Stimulated activated CD8-positive, alpha-beta memory T cell treated with anti-CD3 and anti-CD28 coated beads, Interleukin-7, amount 100 ng/mL, for 1 hour (primary cell): ENCODE measurements at places on chromosomes 3 and 15.

- DNase-seq, result peak; percentile 79
Measured at GRCh38 chr15:75023181-75023871, at the start of gene PPCDC. Gene PPCDC (plus strand): TSS chr15:75023590. CDS start chr15:75028319, 4,729 bp downstream.

DNA sequence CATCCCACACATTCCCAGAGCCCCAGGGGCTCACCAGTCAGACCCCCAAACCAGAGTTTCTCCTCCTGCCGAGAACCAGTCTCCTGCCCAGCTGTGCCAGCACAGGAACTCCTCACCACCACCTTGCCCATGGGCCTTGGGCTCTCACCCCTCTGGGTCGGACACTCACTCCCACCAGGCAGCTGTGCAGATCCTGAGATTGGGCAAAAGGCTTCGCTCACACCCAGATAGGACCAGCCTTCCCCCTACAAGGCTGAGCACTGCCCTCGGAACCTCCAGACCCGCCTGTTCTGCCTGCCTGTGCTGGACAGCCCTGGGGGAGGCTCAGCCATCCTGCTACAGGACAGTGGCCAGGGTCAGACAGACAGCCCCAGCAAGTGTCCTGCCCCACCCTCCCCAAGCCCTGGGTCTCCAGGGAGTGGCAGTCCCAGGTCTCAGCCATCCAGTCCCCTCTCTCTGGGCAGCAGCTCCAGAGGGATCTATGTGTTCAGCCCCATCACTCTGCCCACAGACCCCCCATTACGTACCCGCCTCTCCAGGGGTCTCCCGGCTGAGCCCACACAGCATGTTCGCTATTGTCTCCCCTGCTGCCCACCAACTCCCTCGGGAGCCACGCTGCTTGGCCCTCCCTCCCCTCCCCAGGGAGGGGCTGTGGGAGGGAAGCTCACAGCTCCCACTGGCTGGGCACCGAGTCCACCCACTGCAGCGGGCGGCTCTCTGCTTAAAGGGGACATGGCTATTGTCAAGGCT, at the start of gene GRIP2:
Gene GRIP2, minus strand, starts transcription at position 601 of the 750 bp plus-strand sequence. Its CDS starts 34 bp downstream, at position 567.
- no peak for DNase-seq

DNA sequence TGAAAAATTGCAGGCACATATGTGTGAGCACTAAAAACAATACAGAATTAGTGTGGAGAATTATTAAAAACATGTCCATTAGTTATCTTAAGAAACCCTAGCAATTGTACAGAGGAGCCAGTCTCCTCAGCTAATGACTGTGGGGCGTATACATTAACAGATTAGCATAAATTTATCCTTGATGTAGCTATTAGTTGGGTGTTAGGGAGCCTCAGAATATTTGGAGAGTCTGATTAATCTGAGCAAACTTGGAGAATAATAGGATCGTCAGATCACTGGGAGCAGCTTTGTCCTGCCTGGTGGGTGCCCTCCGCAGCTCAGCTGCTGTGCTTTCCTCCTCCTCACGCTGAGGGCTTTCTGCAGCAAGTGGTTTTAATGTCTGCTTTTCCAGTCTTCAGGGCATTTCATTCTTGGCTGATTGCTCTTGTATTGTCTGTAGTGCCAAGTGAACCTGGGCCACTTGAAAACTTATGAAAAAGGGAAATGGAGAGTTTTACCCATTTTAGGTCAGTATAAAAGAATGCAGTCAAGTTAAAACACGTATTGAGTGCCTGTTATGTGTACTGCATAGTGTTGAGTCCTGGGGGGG, 417.4 kb upstream of the SEMA6D start:
- DNase-seq, result no peak

GRCh38 chr15:73872346-73872745, 1.0 kb upstream of the TBC1D21 start:
- no peak for DNase-seq

GRCh38 chr3:101646726-101647125, 30.2 kb downstream of the ZBTB11 start:
- no peak for DNase-seq

GRCh38 chr3:55616803-55617202, 129.7 kb upstream of the WNT5A start:
- DNase-seq, result no peak

GRCh38 chr3:163175970-163176369, 1679.4 kb downstream of the OTOL1 start:
- no peak for DNase-seq

DNA sequence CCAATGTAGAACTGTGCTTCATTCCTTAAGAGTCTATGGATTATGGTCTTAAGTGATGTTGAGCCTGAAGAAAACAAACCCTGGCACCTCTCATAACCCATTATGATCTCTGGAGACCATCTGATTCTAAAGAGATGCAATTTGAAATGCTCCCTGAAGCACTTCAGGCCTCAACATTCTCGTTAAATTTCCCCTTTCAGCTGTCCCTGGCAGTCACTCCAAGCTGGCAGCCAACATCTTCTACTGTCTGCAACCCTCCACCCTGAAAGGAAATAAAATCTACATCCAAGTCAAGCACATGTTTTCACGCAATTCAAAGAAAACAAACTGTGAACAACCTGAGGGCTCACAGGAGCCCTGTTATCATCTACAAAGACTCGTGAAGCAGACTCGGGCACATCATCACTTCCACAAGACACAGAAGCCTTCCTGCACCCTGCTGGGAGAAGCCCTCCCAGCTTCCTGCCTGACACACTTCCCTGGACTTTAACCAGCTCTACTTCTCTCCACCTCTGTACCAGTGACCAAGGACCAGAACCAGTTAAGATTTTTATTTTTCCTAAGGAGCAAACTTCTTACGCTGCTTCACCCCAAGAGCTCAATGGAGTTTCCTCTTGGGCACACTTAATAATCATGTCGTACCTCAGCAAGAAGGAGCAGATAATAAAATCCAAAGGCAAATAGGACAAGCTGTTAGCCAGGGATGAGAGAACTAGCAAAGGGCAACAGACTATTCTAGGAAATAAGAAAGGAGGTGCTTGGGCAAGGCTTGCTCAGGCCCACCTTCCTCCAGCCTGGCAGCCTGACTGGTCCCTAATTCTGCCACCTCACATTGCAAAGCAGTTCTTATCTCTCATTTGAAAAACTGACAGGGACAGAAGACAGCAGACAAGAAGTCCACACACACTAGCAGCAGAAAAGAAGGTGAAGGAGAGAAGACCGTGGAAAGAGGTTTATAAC, 67.1 kb downstream of the MAGI1 start:
- no peak for DNase-seq

GRCh38 chr3:147544290-147544689, 135.1 kb downstream of the ZIC1 start:
- no peak for DNase-seq

- no peak for DNase-seq
Measured at GRCh38 chr3:40851836-40852235, 327.1 kb downstream of the ZNF621 start.

DNA sequence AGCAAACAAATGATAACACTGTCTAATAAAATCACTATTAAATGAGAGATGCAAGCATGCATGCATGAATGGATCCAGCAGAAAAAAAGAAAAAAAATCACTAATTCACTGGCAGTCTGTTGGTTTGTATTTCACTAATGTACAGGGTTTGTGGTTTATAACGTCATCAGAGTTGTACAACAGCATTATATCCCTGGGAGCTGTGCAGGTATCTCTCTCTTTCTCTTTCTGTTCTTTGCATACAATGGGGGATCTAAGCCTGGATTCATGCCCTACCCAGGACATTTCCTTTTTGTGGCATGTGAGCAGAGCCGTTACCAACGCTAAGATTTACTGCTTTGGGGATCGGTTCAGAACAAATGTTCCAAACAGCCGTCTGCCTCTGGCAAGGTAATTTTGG, 229.5 kb downstream of the SOX2 start:
- DNase-seq, result no peak

DNA sequence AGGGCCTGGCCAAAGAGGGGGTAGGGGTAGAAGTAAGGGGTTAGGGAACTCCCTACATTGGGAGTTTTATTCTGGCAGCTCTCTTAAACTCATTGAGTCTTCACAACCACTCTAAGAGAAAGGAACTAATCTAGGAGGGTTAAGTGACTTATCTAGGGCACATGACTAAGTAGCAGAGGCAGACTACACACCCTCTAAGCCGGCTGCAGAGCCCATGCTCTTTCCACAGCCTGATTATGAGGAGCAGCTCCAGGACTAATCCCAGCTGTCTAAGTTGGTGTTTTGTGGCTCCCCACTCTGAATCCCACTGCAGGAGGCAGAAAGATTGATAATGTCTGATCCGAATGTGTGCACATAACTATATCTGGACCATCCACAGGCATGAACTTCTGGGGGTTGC, 374.6 kb downstream of the EPHB1 start:
- no peak for DNase-seq

- no peak for DNase-seq
Measured at GRCh38 chr3:30206051-30206450, 400.4 kb upstream of the TGFBR2 start.

GRCh38 chr15:84731774-84732173, 15.8 kb upstream of the SEC11A start:
- no peak for DNase-seq

DNA sequence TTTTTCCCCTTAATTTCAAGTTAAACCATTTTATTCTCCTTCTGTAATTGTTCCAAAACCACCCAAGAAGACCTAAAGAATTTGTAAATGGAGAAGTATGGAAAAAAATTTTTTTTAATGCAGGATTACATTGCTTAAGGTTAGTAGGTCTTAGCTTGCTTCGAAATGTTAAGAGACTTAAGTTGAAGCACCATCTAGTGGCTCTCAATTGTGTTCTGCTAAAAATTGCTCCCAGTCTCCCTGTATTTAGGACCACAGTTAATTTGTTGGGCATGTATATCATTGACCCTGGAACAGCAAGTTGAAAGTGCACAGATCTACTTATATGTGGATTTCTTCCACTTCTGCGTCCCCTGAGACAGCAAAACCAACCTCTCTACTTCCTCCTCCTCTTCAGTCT, 32.4 kb downstream of the CD200R1L start:
- DNase-seq, result no peak

- no peak for DNase-seq
Measured at GRCh38 chr3:127171721-127172120, 21.2 kb upstream of the PRR23E start.

- no peak for DNase-seq
Measured at GRCh38 chr3:30614943-30615342, 8.5 kb downstream of the TGFBR2 start.

DNA sequence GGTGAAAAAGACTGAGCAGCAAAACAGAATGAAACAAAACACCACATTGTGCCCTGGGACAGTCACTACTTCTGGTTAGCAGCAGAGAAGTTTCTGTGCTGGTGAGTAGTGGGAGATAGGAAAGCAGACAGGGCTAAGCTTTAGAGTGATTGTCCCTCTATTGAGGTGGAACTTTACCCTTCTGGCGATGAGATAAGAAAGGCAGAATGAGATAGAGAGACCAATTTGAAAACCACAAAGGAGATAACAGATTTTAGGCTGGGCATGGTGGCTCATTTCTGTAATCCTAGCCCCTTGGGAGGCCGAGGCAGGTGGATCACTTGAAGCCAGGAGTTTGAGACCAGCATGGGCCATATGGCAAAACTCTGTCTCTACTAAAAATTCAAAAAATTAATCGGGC, 208.5 kb downstream of the TBL1XR1 start:
- DNase-seq, result no peak

DNA sequence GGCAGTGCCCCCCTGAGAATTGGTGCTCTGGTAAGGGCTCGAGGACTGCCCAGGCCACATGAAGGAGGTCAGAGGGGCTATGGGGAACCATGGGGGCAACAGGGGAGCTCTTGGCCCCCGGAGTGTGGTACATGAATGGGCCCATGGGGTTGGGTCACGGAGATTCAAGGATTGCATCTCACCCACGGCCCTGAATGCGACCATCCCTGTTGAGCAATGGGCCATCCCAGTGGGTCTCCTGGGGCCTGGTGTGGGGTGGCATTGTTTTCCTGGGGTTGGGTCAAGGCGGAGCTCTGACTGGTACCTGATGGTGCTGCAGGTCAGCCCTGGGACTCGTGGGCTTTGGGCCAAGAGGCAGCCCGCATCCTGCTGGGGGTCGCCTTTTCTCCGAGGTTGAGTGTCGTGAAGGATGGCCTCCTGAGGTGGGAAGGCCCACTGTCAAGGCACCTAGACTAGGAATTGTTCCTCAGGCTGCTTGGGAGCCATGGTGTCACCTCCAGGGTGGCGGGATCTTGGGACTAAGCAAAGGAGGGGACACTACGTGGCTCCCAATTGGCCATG, 198.3 kb downstream of the UBE3A start:
- DNase-seq, result no peak

GRCh38 chr3:118970819-118971218, 63.8 kb downstream of the IGSF11 start:
- no peak for DNase-seq

DNA sequence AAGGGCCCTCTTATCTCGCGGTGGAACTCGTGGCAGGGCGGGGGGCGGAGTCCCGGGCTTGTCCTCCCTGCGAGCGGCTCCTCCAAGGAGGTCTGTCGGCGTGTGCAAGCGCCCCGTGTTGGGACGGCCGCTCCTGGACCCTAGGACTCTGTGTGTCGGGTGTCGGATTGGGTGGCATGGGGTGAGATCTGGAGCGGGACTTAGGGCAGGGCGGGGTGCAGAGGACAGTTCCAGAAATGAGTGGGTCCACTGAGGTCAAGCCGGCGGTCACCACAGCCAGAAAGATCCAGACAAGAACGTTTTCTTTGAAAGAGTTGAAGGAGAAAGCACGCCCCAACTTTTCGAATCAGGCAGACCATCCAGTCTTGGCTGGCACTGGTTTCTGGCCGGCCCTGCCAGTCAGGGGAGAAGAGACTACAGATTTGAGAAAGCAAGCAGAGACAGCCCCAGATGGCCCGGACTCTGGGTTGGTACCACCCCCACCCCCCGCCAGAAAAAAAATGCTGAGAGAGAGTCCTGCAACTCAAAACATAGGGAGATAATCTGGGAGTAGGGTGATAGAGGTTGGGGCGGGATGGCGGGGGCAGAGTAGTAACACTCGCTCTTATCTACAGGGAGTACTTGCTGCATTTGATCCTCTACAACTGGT, 784 bp upstream of the CISH start:
- no peak for DNase-seq

GRCh38 chr3:37024820-37025405, 31.6 kb downstream of the MLH1 start:
- no peak for DNase-seq

- no peak for DNase-seq
Measured at GRCh38 chr3:187735837-187736236, 9.4 kb downstream of the BCL6 start.

GRCh38 chr3:100269410-100270214, 8.8 kb downstream of the TBC1D23 start:
- DNase-seq, result no peak

GRCh38 chr3:30112902-30113484, 493.4 kb upstream of the TGFBR2 start:
- no peak for DNase-seq
